ENCODE measurements at places on chromosomes 3 and 15. TPM values are rescaled to one million over a fixed set of nuclear protein-coding genes. Genes with fewer than 3 reads are reported as not detected.

The CPNE9 gene
- total RNA-seq = not detected

The CFAP100 gene
- not detected for total RNA-seq

The HRG gene
- not detected for total RNA-seq

The TAGLN3 gene
- 2.6 TPM for total RNA-seq

The CHAC1 gene
- 3.1 TPM for total RNA-seq

DNA sequence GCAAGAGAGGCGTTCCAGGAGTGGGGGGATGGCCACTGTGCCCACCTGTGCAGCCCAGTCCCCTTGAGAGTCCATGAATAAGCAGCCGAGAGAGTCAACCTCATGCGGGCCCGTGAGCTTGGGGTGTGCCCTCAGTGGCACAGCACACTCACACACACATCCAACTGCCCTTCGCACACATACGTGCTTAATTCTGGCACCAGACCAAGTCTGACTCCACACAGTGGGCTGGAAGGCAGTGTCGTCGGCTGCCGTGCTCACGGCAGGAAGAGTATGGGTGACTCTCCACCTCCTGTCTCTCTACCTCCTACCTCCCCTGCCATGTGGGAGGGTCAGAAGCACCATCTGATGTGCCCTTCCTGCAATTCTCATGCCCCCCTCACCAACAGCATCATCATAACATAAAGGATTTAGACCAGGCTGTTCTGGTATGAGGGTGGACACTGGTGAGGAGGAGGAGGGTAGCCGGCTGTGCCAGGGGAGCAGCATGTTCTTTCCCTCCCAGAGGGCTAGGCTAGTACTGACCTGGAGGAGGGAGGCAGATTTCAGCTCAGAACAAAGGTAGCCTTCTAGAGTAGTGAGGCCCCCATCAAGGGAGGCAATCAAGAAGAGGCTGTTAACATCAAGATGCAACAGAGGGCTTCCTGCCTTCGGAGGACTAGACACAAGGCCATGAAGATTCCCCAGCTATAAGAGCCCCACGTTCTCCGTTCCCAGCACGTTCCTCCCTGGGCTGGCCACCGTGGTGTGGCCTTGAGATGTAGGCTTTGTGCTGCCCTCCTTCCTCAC is 5.3 kb upstream of the STRA6 start:
- peak; percentile 28 for DNase-seq

GRCh38 chr3:51380601-51381332 is 4.3 kb upstream of the MANF start:
- DNase-seq = no peak

- DNase-seq = no peak
Observed at GRCh38 chr3:108528459-108529252, 18.3 kb upstream of the MYH15 start.

- no peak for DNase-seq
Observed at GRCh38 chr3:484341-484740, 287.8 kb downstream of the CHL1 start.

GRCh38 chr15:66894986-66895780 is 170.2 kb upstream of the SMAD3 start:
- no peak for DNase-seq

GRCh38 chr3:14811684-14812083 is 7.1 kb upstream of the FGD5 start:
- DNase-seq = no peak

GRCh38 chr3:173000553-173000952 is 140.5 kb downstream of the SPATA16 start:
- no peak for DNase-seq

- DNase-seq = no peak
Observed at GRCh38 chr3:47042231-47042791, 62.8 kb downstream of the NBEAL2 start.
